ENCODE measurements at places on chromosomes 6 and 20. TPM values are rescaled to one million over a fixed set of nuclear protein-coding genes. Genes with fewer than 3 reads are reported as not detected.

GABRR2 gene
- total RNA-seq: not detected

DNA sequence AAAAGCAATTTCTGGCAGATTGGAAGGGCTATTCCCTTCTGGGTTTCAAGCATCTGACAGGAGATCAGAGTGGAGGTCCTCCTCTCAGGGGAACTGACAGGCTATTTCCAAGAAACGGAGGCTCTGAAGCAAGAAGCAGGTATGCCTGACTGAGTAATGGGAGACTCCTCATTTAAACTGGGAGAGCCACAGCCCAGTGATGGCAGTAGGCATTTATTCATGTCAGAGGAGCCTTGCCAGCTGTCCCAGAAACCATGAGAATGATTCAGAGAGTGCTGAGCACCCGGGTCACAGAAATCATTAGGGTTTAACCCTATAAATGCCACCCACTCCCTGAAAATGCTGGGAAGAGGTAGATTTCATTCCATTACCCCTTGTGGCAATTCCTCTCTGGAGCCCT is 247.5 kb upstream of the RNF217 start:
- peak; percentile 2 for DNase-seq

LY86 gene
- not detected for total RNA-seq

ADGRG6 gene
- 25.0 TPM for total RNA-seq

TRAPPC3L gene
- not detected for total RNA-seq

DNA sequence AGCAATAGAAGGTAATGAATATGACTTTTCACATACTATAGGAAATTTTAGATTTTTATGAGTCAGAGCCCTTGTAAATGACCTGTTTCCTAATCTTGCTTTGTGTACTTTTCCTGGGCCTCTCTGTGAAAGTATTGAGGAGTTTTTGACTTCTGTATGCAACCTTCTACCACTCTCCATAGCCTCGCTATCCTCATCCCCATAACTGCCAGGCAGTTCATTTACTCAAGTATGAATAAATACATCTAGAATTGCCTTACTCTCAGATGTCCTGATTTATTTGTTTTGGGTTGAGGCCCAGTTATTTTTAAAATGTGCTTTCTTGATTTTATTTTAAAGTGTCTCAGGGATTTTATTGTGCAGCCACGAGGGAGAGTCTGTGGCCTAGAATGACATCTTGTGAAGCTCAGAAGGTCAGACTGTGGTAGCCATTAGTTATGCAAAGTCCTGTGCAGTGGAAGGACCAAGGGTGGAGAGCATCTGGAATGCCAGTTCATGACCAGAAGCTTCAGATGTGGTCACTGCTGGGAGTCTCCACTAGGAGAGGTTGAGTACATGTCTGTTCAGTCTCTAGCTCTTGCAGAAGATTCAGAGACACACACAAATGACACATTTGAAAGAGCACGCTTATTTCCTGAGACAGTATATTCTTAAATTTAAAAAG is 346.2 kb upstream of the IMPG1 start:
- DNase-seq: peak; percentile 25

- DNase-seq: no peak
These were observed 28.6 kb upstream of the PRL start for GRCh38 chr6:22325481-22325880.

ILRUN gene
- 40.5 TPM for total RNA-seq

DNA sequence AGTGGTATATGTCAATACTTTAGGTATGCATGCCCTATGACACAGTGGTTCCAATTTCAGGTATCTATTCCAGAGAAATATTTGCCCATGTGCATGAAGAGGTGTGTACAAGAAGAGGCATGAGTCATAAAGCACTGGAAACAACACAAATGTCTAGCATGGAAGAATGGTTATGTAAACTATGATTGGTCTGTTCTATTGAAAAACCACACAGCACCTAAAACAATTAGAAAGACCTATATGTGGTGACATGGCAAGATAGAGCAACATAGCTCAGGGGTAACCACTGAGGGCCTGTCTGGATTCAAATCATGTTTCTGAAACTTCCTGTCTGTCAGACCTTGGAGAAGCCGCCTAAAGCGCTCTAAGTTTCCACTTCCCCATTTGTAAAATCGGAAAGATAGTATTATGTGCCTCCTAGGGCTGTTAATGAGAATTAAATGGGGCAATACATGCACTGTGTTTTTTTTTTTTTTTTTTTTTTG is 76.0 kb upstream of the SHLD1 start:
- no peak for DNase-seq

DNA sequence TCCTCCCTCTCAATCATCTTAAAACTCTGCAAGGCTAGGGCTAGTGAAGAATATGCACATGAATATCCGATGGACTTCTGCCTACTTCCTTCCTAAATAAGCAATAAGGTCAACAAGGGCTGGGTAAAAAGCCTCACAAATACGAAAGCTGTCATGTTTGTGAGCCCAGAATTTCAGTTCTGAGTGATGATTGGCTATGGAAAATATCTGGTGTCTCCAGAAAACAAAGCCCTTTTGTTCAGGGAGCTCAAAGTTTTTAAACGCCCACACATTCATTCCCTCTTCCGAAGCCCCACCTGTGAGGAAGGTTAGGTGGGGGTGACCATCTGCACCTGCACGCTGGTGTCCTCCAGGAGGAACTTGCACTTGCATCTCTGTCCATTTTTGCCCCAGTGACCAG is 126.9 kb upstream of the ARMC2 start:
- no peak for DNase-seq

DNA sequence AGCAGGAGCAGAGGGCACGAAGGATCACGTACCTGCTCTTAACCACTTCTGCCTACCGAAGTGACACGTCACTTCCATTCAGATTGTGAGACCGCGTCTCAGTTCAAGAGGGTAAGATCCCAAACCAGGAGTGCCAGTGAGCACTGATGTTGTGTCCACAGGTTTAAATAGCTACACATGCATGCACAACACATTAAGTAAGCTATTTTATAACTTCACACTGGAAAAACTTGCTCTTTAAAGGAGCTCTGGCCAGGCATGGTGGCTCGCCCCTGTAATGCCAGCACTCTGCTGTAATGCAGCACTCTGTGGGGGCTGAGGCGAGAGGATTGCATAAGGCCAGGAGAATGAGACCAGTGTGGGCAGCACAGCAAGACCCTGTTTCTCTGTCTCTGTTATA is 21.1 kb downstream of the ABHD12 start:
- DNase-seq: no peak
